ENCODE measurements at places on chromosomes 11 and 22.
A peak's percentile ranks its signal among the peaks of the same experiment; 100 is the strongest.

DNA sequence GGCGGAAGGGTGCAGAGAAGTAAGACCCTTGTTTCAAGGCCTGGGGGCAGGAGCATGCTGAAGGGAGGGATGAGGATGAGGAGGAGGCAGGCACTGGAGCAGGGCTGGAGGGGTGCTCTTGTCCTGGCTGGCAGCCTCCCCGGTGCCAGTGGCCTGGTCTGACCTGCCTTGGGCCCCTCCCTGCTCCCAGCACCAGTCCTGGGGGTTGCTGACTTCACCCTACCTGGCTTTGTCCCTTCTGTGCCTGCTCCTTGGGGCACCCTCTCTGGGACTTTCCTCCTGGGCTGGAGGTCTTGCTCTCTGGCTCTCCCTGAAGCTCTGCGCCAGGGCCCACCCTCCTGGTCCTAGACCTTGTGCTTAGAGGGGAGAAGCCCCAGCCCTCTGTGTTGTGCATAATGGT lies 4.7 kb upstream of the FLRT1 start:
- DNase-seq = no peak

DNA sequence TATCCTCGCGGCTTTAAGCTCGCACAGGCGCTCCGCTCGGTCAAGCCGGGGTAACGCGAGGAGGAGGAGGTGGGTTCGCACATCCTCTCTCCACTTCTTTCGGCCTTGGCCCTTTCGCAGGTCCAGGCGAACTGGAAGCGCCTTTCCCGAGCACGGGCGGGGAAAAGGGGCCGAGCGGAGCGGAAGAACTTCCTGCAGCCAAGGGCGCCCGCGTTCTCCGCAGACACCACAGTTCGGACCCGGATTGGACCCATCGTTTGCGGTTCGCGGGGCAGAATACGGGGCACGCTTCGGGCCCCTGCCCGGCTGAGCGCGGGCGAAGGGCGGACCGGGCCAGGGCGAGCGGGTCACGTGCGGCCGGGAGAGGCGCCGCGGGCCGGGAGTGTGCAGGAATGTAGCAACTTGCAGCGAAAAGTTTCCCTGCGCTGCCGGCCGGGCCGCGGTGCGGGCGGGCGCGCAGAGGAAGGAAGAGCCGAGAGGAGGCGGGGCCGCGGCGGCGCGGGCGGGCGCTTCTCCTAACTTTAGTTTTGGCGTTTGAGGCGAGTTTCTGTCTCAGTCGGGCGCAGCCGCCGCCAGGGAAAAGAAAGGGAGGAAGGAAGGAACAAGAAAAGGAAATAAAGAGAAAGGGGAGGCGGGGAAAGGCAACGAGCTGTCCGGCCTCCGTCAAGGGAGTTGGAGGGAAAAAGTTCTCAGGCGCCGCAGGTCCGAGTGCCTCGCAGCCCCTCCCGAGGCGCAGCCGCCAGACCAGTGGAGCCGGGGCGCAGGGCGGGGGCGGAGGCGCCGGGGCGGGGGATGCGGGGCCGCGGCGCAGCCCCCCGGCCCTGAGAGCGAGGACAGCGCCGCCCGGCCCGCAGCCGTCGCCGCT lies at the start of gene YAP1:
Gene YAP1, plus strand, starts transcription at position 552 of the 865 bp plus-strand sequence. CDS start 402 bp downstream, outside the sequence.
- DNase-seq = peak; percentile 59

DNA sequence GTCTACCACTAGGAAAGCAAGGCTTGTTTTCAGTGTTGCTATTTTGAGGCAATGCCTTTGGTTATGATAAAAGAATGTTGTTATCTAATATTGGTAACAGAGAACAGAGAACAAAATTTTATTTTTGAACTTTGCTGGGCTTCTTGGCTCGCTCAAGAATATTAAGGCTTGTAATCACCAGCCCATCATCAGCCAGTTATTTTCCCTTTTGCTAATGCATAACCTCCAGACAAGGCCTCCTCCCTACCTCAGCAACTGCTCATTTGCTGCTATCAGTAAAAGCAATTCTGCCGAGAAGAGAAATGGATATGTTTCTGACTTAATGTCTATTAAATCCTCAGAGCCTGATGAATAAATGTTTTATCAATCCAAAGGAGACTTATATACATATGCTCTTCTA lies 8.9 kb downstream of the MTMR2 start:
- DNase-seq = no peak

DNA sequence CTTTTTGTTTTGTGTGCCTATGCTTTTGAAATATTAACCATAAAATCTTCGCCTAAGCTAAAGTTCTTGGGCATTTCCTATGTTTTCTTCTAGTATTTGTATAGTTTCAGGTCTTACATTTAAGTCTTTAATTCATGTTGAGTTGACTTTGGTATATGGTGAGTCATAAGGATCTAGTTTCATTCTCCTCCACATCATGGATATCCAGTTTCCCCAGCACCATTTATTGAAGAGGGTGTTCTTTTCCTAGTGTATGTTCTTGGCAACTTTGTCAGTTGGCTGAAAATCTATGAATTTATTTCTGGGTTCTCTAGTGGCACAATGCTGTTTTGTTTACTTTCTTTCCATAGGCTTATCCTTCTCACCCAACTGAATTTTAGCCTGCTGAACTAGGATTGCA lies 49.0 kb downstream of the CTSC start:
- no peak for DNase-seq

GRCh38 chr22:44458044-44459020 lies 39.7 kb downstream of the RTL6 start:
- DNase-seq = no peak

DNA sequence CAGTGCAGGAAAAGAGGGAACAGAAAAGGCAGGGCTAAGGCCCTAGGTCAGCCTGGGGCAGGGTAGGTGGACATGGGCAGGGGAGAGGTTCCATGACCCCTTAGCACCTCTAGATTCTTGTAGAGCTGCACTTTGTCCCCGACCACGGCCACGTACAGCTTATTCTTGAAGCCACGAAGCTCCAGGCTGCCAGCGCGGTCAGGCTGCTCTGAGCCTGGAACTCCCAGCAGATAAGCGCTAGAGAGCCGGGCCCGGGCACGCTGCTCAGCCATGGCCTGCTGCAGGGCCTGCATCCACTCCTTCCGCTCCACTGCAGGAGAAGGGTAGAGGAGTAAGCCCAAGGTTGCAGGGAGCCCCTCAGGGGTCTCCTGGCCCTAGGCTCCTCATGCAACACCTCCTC lies 36.1 kb upstream of the PDE2A start:
- no peak for DNase-seq

- no peak for DNase-seq
These were observed 3.9 kb downstream of the TIMP3 start for GRCh38 chr22:32805361-32805881.

DNA sequence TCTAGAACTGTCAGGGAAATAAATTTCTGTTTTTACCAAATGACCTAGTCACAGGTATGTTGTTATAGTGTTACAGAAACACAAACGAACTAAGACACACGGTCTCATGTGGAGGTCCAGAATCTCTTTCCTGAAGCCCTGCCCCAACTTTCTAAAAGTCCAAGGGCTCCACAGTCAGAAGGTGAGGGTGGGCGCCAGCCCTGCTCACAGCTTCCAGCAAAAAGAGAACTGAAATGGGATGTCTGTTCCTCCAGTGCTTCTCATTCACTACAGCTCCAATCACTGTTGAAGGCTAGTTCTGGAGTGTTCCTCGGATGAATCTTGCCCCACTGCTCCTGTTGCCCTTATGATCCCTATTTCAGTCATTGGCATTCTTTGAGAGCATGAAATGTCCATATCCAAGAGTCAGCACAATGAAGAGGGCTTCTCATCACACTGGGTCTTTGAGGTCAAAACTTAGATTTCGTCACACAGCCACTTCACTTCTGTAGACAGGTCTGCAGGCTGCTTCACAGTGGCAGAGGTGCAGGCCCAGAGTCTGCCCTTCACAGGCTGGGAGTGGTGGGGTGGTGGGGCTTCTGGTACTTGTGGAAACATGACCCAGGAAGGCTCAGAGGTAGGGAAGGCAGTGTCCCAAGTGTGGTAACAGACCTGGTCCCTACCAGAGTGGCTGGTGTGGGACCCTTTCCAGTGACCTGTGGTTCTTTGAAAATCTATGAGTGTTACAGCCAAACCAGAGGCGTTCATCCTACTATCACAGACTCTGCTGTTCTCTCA lies 34.9 kb downstream of the FAM181B start:
- no peak for DNase-seq

GRCh38 chr11:2621894-2622293 lies 77.9 kb downstream of the KCNQ1OT1 start:
- DNase-seq = no peak

DNA sequence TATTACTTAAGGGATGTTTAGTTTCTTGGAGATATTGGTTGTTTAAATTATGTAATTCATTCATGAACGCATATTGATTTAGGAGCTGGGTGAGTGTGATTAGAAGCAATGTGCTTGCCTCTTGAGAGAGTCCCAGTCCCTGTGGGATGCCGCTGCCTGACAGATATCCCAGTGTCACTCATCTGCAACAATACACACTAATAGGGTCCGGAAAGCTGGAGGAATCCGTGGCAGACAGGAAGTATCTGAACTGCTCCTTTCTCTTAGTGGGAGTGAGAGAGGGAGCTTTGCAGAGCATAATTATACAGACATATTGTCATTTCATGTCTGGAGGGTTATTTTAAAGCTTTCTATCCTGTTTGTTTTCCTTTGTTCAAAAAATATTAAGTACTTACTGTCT lies 17.4 kb downstream of the AMOTL1 start:
- no peak for DNase-seq

GRCh38 chr22:46937185-46937584 lies 174.7 kb downstream of the TBC1D22A start:
- no peak for DNase-seq

- no peak for DNase-seq
These were observed 33.9 kb upstream of the SLC25A1 start for GRCh38 chr22:19212302-19212870.

DNA sequence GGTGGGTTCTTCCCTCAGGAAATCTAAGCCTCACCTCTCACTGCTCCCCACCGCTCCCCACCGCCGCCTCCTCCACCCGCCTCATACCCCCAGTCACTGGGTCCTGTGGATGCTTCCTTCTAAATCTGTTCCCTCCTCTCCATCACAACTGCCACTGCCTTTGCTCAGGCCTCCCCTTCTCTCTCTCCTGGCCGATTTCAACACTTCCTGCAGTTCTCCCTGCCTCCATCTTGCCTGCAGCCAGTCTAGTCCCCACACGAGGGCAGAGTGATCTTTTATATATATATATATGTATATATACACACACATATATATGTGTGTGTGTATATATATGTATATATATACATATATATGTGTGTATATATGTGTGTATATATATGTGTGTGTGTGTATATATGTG lies 27.8 kb downstream of the CREB3L1 start:
- DNase-seq = no peak

DNA sequence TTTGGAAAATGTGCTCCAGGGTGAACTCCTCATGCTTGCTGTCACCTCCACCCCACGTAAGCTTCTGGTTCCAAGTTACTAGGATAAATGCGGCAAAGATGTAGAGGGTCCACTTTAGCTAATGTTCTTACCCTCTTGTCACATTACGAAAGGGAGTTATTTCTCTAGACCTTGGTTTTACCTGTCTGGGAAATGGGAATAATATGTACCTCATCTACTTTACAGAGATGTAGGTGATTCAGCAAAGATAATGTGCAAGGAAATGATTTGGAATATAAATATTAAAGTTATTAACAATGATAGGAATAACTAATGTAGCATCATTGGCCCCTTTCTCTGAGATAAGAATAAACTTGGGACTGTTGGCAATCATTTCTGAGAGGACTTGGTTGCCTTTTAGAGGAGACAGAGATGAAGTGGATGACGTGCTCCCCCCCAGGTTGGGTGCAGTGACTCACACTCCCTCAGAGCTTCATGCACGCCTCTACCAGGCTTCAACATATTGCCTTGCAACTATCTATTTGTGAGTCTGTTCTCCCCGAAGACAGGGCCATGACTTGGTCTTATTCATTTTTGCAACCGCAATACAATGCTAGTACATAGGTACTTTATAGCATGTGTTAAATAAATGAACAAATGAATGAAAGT lies 97.1 kb downstream of the ME3 start:
- DNase-seq = no peak

- DNase-seq = peak; percentile 39
These were observed at the start of gene UPK3A for GRCh38 chr22:45284705-45285262. UPK3A (plus strand) TSS chr22:45284949; CDS start chr22:45285014, 65 bp downstream.

DNA sequence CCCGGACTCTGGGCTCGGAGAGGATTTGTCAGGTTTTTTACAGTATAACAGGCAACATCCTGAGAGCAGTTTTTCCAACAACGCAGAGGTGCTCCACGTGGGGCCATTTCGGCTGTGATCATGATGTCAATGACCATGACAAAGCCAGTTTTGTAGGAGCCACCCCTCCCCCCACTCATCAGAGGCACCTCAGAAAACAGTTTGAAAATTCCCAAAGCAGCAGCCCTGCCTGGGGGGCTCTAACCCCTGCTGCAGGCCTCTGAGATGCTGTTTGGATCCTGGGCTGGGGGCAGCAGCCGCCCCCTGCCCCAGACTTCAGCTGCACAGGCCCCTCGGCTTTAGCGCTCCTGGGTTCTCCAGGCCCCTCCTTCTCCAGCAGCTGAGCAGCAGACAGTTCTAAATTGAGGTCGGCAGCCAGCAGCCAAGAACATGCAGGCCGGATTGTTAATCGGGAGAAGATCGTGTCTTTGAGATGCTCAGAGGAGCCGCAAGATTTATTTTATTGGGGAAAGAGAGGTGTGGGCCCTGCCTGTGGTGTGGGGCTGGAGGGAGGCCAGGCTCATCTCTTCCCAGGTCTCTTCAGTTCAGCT lies 19.4 kb downstream of the NFAM1 start:
- DNase-seq = no peak

DNA sequence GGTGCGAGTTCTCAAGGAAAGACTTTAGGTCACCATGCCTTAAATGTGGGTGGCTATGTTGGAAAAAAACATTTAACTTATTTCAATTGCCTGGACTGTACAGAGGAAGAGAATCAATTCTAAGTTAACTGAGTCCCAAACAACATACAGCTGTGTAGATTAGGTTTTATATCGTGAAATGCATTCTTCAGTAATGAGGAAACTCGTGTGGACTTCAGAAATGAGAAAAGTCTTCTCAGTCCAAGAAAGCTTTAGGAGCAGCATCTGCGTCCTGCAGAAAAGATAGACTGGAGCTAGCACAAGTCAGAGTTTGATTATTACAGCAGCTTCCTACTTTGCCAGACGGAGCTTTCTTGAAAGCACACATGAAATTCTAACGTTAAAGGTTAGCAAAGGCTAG lies 673.0 kb downstream of the OPCML start:
- DNase-seq = no peak

GRCh38 chr11:119087747-119088241 lies 3.1 kb downstream of the HMBS start:
- DNase-seq = no peak

DNA sequence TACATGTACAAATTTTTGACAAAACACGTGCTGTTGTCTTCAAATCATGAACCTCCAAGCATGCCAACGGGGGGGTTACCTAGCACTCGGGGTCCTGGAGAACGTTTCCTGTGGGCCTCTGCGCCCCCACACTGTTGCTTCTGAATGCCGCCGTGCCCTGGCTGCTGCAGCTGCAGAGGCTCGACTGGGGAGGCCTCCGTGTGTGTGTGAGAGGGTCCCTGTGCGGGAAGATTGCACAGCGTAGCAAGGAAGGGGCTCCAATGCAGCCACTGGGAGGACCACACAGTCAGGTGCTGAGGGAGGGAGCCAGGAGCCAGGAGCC lies 1322.2 kb downstream of the TBC1D22A start:
- no peak for DNase-seq

- DNase-seq = no peak
These were observed 15.3 kb downstream of the POU2AF2 start for GRCh38 chr11:111260811-111261210.

GRCh38 chr11:71192629-71193028 lies 59.7 kb downstream of the SHANK2 start:
- no peak for DNase-seq

GRCh38 chr22:17108256-17109112 lies 12.7 kb downstream of the TMEM121B start:
- no peak for DNase-seq
